ENCODE measurements at places on chromosomes 13 and 19.

DNA sequence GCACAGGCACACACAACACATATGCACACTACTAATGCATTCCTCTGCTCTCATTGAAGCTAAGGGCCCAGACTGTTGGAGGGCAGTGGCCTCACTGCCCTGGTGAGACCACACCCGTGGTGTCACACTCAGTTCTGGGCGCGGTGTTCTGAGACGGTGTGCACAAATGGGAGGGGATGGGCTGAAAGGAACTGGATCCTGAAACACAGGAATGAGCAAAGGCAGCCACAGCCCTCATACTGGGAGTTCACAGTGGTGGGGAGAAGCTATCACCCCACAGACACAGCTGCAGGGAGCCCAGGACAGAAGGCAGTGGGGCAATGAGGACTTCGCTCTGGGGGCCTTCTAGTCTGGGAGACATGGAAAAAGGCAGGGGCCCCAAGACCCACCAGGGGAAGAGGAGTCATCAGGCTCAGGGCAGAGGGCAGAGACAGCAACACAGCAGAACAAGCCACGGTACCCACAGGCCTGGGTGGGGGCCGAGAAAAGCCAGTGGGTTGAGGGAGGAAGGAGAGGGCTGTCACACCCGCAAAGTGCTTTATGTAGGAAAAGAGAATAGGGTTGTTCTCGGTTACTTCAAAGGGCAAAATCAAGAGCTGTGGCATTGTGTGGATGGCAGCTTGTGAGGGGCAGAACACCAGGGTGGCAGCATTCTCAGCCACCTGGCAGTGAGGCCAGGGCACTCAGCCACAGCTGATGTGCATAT lies 75.4 kb upstream of the GPR183 start:
- no peak for DNase-seq

- no peak for DNase-seq
Observed at GRCh38 chr13:111484959-111485358, 164.5 kb downstream of the TEX29 start.

- no peak for DNase-seq
Observed at GRCh38 chr13:47859165-47859564, 141.9 kb downstream of the SUCLA2 start.

DNA sequence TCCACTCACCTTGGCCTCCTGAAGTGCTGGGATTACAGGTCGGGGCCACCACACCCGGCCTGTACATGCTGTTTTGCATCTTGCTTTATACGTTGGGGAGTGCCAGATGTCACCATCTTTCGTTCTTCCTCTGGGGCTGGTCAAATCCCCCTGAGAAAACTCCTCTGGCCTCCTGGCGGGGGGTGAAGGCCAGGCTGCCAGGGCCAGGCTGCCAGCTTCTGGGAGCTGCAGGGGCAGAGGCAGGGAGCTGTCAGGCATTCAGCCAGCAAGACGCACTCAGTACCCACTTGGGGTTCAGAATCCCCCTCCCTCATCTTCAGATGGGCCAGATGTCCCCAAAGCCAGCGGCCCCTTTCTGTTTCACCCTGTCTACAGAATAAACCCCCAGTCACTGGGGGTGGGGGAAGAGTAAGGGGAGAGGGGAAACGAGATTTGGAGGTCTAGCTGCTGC lies 16.1 kb downstream of the ZSWIM9 start:
- DNase-seq = no peak

DNA sequence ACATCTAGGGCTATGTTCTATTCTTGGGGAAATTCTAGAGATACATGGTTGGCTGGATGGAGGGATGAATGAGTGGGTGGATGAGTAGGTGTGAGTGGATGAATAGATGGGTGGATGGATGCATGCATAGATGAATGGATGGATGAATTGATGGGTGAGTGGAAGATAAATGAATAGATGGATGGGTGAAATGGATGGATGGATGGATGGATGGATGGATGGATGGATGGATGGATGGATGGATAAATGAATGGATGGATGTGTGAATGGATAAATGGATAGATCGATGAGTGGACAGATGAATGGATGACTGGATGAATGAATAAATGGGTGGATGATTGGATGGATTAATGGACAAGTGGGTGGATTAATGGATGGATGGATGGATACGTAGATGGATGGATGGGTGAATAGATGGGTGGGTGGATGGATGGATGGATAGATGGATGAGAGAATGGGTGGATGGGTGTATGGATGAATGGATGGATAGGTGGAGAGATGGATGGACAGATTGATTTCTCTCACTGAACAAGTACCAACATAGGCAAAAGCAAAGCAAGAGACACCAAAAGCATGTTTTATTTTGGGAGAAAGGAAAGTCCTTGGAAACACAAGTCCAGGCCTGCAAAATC lies 143.2 kb downstream of the TSHZ3 start:
- DNase-seq = no peak

- no peak for DNase-seq
Observed at GRCh38 chr19:18023622-18024251, 15.8 kb downstream of the ARRDC2 start.

- DNase-seq = no peak
Observed at GRCh38 chr13:114088863-114089262, 43.6 kb downstream of the RASA3 start.

DNA sequence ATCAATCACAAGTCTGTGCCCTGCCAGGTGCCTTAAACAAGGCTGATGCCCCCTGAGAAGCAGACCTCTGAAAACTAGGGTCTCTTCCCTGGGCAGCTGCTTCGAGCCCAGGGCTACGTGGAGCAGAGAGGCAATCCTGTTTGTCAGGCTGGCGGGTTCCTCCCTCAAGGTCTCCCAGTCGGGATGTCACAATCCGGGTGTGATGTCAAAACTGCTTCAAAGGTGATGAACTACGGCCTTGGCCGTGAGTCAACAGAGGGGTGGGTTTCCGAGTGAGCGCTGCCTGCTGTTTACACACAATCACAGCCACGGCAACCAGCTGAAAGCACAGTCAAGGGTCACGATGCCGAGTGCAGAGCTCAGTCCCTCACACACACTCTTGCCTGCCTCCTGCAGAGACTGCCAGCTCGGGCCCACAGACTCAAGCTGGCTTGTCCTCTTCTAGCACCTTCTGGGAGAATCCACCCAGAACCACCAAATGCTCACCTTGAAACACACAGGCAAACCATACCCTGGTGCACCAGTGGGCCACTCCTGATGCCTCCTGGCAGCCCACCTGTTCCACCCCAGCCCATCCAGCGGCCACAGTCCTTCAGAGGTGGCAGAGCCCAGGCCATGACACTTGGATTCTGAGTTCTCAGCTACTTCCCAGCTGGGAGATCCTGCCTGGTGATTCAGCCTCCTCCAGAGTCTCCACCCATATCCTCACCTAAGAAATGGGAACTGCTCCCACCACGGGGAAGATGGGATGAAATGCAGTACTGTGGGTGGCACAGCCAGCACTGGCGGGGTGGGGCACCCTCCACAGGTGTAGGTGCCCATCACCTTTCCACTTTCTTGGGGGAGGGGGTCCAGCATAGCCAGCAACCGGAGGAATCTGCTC lies 6.8 kb downstream of the ELL start:
- DNase-seq = peak; percentile 76

DNA sequence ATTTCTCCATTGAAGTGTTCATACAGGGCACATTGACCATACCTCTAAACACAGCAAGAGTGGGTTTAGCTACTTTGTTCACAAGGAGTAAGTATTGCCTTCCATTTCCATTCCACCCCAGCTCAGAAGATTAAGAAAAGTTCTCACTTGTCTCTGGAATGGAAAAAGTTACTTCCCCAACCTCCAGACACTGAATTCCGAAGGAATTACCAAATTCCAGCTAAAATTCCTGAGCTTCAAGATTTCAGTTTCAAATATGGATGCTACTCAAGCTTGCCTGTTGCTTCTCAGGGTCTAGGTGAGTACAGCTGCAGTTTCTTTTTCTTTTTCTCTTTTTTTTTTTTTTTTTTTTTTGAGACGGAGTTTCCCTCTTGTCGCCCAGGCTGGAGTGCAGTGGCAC lies 33.6 kb downstream of the TEX26 start:
- no peak for DNase-seq

All from ovary (tissue), 10 donors.